ENCODE measurements at places on chromosomes 1 and 21.

DNA sequence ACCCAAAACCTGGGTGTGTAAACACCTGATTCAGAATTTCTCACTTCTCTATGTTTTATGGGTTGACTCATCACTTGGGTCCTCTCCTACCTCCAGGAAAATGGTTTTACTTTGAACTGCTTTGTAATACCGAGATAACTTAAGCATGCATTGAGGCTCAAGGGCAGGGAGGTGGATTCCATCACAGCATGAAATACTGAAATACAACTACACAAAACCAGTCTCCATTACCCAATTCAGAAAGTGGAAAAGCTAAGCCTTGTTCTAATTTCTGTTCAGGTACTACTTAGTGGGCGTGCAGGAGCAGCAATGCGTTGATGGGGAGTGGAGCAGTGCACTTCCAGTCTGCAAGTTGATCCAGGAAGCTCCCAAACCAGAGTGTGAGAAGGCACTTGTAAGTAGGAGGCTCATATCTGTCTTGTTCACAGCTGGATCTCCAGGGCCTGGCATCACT is 6.1 kb upstream of the C4BPA start:
- H3K4me3 ChIP-seq = no peak overlapping the region
- H3K36me3 ChIP-seq = no peaks in the 10 kb centered on the region
- DNase-seq = no peak
- no peaks in the 10 kb centered on the region for H3K4me1 ChIP-seq
- no peak overlapping the region for H3K27ac ChIP-seq
- H3K27me3 ChIP-seq = no peaks in the 10 kb centered on the region

DNA sequence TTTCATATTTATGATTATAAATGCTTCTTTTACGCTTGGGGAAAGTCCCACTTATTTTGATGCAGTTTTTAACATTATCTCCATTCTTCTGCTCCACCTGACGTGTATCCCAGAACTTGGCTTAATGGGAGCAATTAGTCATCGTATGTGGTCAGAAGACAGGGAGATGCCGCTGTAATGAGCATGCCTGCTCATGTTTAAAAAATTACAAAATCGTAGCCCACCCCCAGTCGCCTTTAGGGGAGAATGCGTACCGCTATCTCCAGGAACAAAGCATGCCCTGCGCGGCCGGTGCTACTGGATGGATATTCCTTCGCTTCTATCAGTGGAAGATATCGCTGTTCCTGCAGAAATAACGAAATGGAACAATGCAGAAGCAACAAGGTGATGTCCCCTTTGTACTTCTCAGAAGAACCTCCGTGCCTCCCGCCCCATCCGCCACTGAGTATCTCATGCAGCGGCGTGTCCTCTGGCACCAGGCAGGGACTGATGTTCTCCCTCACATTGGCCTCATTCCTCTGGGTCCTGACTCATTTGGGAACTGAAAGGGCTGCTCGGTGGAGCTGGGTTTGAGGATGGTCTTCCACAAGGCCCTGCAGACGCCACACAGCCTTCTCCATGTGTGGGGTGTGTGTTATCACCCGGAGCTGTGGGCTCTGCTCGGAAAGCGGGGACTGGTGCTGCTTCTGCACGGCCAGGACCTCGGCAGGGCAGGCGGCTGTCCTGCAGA is 116.3 kb upstream of the COL6A1 start:
- no peaks in the 10 kb centered on the region for H3K36me3 ChIP-seq
- H3K27ac ChIP-seq = no peak overlapping the region
- no peak overlapping the region for H3K4me3 ChIP-seq
- H3K4me1 ChIP-seq = no peaks in the 10 kb centered on the region
- DNase-seq = no peak

DNA sequence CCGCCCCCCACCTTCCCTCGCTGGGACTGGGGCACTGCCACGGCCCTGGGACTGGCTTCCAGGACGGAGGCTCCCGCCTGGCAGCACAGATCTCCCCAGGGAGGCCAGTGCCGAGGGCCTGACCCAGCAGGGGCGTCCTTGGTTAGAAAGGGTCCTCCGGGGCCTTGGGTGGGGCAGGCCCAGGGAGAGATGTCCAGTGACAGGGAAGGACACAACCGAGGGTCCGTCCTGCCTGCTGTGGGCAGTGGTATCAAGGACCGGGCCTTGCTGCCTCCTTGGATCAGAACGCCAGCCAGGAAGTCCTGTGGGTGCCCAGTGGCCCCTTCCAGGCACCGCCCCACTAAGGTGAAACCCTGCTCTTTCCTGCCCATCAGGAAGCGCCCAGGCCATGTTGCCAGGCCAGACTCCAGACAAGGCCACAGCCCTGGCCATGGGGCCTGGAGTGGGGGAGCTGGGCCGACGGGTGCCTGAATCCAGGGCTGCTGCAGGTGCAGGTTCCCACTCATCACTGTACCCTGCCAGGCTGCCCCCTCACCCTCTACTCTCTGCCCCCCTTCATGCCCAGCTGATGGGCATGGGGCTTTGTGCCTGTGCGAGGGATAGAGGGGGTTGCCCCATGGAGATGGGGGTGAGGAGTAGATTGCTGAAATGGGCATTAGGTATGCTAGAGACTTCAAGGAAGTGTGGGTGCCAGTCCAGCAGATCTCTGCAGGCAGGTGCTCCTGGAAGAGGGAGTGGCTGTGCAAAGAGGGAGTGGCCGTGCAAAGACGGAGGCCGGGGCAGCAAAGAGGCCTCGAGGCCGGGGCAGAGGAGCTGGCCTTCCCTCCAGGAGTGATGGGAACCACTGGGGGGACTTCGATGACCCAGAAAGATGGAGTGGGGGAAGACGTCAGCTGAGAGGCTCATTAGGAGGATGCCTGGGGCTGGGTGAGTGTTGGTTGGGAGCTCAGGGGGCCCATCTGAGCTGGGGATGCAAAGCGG is 2.2 kb upstream of the PRKCZ start:
- no peak for DNase-seq
- H3K27ac ChIP-seq = no peak overlapping the region
- H3K4me3 ChIP-seq = no peak overlapping the region
- H3K4me1 ChIP-seq = peaks cover 20% of the 10 kb centered on the region
- no peaks in the 10 kb centered on the region for H3K36me3 ChIP-seq

GRCh38 chr1:238664139-238664538 is 722.2 kb upstream of the CHRM3 start:
- H3K27ac ChIP-seq = no peak overlapping the region
- no peaks in the 10 kb centered on the region for H3K27me3 ChIP-seq
- no peak overlapping the region for H3K4me3 ChIP-seq
- no peaks in the 10 kb centered on the region for H3K4me1 ChIP-seq

GRCh38 chr1:31241321-31241720 is 1.6 kb upstream of the NKAIN1 start:
- H3K4me1 ChIP-seq = peaks cover 17% of the 10 kb centered on the region
- no peaks in the 10 kb centered on the region for H3K27me3 ChIP-seq
- no peak overlapping the region for H3K27ac ChIP-seq
- no peaks in the 10 kb centered on the region for H3K36me3 ChIP-seq

GRCh38 chr1:5513846-5514526 is 478.2 kb downstream of the NPHP4 start:
- H3K27me3 ChIP-seq = peaks cover 4% of the 10 kb centered on the region
- DNase-seq = no peak
- no peaks in the 10 kb centered on the region for H3K4me1 ChIP-seq
- no peaks in the 10 kb centered on the region for H3K36me3 ChIP-seq

DNA sequence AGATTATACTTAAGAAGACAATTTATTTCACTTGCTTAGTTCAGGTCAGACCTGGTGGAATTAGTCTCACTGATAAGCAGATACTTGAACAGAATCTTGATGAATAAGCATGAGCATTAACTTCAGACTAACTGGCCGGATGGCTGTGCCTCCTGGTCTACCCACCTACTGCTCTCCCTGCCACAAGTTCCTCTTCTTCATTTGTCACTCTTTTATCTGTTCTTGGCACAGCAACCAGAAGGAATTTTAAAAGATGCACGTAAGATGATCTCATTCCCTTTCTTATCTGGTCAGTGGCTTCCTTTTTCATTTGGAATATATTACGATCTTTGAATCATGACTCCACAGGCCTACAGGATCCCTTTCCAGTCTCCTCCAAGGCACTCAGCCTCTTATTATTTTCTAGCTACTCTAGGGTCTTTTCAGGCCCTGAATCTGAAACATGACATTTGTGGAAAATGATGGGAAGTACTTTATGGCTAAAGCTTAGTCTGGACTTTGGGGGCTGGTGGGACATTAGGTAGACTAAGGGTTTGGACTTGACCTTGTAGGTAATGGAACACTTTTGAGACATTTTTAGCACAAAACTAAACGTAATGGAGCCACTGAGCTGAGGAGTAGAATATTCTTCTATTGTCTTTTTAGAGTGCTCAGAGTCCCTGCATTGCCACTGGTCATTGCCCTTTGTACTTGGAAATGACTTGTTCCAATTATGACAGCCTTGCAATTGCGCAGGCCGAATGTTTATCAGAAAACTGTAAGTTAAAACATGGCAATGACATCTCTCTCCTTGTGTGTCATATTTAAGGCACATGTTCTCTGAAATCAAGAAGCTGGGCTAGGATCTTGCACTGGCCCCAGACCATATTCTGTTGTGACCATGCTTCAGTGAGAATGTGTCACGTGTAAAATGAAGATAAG is 16.0 kb downstream of the ST6GALNAC3 start:
- no peak overlapping the region for H3K27ac ChIP-seq
- H3K4me3 ChIP-seq = no peak overlapping the region
- H3K36me3 ChIP-seq = no peaks in the 10 kb centered on the region
- no peaks in the 10 kb centered on the region for H3K27me3 ChIP-seq

DNA sequence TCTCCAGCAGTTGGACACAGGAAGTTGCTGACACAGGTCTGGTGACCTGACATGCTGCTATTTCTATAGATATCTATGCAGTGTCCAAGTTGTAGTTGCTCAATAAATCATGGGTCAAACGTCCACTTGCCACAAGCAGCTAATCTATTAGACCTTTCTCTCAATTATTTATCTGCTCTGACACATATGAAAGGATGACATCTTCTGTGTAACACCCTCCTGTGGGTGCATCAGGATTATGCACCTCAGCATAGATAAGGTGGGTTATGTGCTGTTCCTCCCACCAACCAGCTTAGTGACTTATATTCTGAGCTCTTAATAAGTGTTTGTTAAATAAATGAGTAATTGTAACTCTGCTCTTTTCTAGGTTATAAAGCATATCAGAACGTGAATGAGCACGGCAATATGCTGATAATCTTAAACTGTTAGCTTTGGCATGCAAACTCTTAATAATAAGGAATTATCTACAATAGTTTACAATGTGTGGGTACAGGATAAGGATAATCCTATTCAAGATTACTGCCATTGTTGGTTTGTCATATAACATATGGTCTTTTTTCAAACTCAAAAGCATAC is 90.7 kb upstream of the GCLM start:
- no peaks in the 10 kb centered on the region for H3K27me3 ChIP-seq
- H3K36me3 ChIP-seq = no peaks in the 10 kb centered on the region
- no peaks in the 10 kb centered on the region for H3K4me1 ChIP-seq
- H3K27ac ChIP-seq = no peak overlapping the region

DNA sequence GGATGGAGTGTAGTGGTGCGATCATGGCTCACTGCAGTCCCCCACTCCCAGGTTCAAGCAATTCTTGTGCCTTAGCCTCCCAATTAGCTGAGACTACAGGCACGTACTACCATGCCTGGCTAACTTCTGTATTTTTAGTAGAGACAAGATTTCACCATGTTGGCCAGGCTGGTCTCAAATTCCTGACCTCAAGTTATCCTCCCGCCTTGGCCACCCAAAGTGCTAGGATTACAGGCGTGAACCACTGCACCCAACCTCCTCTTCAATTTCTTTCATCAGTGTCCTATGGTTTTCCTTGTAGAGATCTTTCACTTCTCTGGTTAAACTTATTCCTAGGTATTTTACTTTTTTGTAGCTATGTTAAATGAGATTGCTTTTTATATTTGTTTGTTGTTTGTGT is 10.7 kb upstream of the MAST2 start:
- no peak overlapping the region for H3K4me3 ChIP-seq
- H3K36me3 ChIP-seq = no peaks in the 10 kb centered on the region
- H3K27ac ChIP-seq = no peak overlapping the region
- DNase-seq = no peak
- no peaks in the 10 kb centered on the region for H3K4me1 ChIP-seq
- H3K27me3 ChIP-seq = peaks cover 11% of the 10 kb centered on the region

- no peak within 1 kb of the TSS for H3K27ac ChIP-seq
- DNase-seq = no peak
- no peaks in the 10 kb centered on the region for H3K27me3 ChIP-seq
- H3K36me3 ChIP-seq = no peaks in the 10 kb centered on the region
- H3K4me1 ChIP-seq = no peaks in the 10 kb centered on the region
Measured at GRCh38 chr1:160366731-160367515, at the start of gene NHLH1. Gene NHLH1 (plus strand): TSS chr1:160367071. CDS start chr1:160370732, 3,661 bp downstream.

- H3K27me3 ChIP-seq = no peaks in the 10 kb centered on the region
- no peaks in the 10 kb centered on the region for H3K36me3 ChIP-seq
- DNase-seq = no peak
- no peak overlapping the region for H3K27ac ChIP-seq
Measured at GRCh38 chr1:80310703-80311245, 1304.2 kb upstream of the ADGRL4 start.

- H3K4me3 ChIP-seq = no peak overlapping the region
- no peak overlapping the region for H3K27ac ChIP-seq
- H3K36me3 ChIP-seq = no peaks in the 10 kb centered on the region
- H3K4me1 ChIP-seq = peaks cover 3% of the 10 kb centered on the region
- no peak for DNase-seq
- no peaks in the 10 kb centered on the region for H3K27me3 ChIP-seq
Measured at GRCh38 chr21:17900990-17901385, 81.8 kb upstream of the C21orf91 start.

DNA sequence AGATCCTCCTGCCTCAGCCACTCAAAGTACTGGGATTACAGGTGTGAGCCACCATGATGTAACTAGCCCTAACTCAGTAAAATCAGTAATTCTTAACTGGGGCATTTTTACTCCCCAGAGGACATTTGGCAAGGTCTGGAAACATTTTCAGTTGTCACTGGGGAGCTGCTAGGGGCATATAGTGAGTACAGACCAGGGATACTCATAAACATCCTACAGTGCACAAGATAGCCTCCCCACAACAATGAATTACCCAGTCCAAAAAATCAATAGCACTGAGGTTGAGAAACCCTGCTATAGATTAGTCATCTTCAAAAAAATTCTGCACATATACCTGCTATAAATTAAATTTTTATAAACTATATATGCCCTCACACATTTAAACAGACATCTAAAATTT is 13.0 kb downstream of the TM2D1 start:
- H3K27me3 ChIP-seq = no peaks in the 10 kb centered on the region
- H3K4me1 ChIP-seq = no peaks in the 10 kb centered on the region
- H3K36me3 ChIP-seq = peaks cover 69% of the 10 kb centered on the region
- no peak overlapping the region for H3K27ac ChIP-seq
- DNase-seq = no peak
- H3K4me3 ChIP-seq = no peak overlapping the region

Measured in esophagus squamous epithelium (tissue), 5 donors.